ENCODE measurements at places on chromosomes 5 and 9. TPM values are rescaled to one million over a fixed set of nuclear protein-coding genes. Genes with fewer than 3 reads are reported as not detected.

IFNA6 gene
- polyA plus RNA-seq = not detected

- DNase-seq = no peak
These were observed 40.8 kb upstream of the LMNB1 start for GRCh38 chr5:126736141-126736540.

GRCh38 chr5:23042226-23042625, 189.1 kb upstream of the CDH12 start:
- no peak for DNase-seq

- DNase-seq = peak; percentile 81
These were observed 136.1 kb upstream of the CLINT1 start for GRCh38 chr5:157994906-157995519.

IFNA2 gene
- polyA plus RNA-seq = not detected

All from left lung (tissue), 14 donors.